ENCODE measurements at places on chromosomes 2 and 18.
A peak's percentile ranks its signal among the peaks of the same experiment; 100 is the strongest.

DNA sequence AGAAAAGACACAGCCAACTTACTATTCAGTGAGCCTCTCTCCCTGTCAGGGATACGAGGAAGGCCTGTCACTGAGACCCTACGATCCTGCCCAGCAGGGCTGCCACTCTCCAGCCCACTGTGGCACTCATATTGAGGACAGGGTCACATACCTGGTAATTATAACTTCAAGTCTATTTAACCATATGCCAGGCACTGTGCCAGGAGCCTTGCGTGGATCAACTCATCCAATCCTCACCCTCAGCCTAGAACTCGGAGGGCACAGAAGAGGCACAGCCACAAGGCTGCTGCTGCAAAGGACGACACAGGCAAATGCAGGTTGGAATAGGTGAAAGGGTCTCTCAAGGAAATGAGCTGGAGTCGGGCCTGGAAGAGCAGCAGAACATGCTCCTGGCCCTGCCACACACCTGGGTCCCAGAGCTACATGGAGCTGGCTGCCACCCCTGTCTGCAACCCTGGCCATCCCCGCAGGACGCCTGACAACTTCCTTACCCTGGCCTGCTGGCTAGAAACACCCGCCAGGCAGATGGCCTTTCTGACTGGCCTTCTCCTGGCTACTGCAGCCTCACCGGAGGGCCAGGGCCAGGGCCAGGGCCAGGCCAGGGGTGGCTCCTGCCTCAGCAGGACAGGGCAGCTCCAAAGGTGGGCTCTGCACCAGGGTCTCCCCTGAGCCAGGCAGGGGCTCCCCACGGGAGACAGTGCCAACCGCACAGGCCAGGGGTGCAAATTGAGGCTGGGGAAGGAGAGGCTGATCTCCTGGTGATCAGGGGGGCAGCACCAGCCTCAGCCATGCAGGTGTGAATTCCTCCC is 32.1 kb upstream of the SLC66A3 start:
- no peak for DNase-seq

DNA sequence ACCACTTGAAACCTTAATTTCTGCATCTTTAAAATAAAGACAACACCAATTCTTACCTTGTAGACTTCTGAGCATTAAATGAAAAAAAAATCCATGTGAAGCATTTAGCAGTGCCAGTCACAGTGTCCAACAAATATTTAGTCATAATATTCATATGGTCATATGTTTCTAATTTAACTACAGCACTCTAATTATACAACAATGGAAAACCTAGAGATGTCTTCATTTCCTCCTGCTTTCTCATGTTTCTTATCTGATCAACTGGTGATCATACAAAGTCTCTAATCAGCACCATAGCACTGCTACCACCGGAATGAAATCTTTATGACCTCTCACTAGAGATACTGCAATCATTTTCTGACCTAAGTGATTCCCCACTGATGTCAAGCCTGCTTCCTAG is 10.2 kb upstream of the SCN3A start:
- DNase-seq: no peak

DNA sequence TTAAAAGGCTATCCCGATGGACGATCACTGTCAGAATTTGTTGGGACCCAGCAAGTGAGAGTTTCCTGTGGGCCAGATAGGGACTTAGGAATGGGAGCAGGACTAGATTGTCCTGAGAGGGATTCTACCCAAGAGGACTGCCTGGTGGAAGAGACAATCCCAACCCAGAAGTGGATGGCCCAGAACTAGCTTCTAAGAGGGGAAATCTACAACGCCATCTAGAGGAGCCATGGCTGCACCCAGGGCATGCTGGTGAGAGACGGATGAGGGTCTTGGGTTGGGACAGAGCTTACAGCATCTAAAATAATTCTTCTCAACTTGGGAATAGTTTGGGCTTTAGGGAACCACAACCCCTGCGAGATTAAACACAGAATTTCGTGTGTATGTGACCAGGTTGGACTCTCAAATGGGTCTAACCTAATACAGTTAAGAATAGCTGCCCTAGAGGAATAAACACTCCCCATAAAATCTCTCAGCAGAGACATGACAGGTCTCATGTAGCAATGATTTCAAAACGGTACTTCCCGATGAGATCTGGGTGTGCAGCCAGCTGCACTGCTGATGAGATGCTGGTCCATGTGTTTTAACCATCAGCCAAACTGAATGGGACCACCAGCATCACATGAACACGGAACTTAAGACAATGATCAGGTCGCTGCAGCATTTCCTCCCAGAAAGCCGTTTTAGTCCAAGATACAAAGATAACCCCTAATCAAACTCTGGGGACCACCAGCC is 50.8 kb downstream of the CCBE1 start:
- DNase-seq: no peak

- no peak for DNase-seq
Observed at GRCh38 chr2:169018390-169018789, 12.7 kb downstream of the ABCB11 start.

- DNase-seq: no peak
Observed at GRCh38 chr2:202172439-202173211, 65.8 kb downstream of the SUMO1 start.

DNA sequence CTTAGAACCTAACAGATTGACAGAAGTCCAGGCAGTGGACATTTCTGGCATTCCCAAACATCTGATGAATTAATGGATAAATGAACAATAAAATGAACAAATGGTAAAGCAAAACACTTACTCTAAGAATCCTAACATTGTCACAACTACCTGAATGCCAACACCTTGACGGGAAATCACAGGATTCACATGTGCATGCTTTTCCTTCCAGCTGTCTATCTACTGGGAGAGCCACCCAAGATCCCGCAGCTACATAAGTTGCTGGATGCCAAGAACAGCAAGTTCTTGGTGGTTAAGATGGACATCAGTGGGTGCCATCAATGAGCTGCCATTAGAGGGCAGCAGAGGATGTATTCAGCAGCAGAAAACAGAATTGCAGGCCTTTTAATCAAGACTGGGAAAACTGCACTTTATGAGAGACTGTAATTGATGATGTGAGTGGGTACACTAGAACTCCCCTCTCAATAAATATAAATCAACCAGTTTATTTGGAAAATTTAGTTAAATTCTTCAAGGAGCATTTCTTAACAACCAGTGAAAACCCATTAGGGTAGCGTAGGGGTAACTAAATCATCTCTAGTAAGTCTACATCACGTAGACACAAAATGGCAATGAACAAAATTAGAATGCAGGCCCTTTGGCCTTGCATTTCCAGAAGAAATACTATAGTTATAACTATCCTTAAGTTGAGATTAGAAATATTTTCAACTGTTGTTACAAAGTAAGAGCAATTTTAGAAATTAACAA is 45.6 kb downstream of the SESTD1 start:
- DNase-seq: peak; percentile 37

DNA sequence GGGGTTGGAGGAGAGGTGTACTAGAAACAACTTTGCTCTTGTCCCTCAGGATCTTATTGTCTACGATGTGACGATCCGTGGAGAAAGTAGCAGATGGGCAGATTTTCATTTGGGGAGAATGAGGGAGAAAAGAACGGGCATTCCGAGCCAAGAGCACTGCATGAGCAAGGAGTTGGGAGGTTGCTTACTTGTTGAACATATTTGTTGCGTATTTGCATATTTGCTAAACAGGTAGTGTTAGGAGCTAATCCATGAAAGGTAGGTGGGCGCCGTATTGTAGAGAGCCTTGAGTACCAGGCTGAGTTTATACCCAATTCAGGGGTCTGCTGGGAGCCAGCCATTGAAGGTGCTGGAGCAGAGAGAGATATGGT is 490 bp downstream of the BCS1L start:
- no peak for DNase-seq

- no peak for DNase-seq
Observed at GRCh38 chr2:115529627-115530026, 1087.2 kb downstream of the DPP10 start.

GRCh38 chr18:79604913-79605880 is 74.4 kb upstream of the CTDP1 start:
- no peak for DNase-seq

DNA sequence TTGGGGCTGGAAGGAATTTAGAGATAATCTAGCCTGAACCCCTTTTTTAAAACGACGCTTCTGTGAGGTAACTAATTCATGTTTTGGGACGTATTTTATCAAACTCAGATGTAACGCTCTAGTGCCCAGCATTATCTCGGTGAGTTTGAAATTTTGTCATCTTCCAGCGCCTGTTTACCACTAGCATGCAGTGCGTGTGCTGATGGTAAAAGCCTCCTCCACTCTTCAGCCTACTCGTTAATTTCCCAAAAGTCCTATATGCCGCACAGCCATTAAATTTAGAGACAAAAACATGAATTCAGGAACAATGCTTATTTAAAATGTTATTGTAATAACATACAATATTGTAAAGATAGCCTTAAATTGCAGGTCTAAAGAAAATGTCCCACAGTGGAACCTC is 2.8 kb downstream of the ZCCHC2 start:
- no peak for DNase-seq

GRCh38 chr2:4838626-4839025 is 853.6 kb upstream of the SOX11 start:
- DNase-seq: no peak

DNA sequence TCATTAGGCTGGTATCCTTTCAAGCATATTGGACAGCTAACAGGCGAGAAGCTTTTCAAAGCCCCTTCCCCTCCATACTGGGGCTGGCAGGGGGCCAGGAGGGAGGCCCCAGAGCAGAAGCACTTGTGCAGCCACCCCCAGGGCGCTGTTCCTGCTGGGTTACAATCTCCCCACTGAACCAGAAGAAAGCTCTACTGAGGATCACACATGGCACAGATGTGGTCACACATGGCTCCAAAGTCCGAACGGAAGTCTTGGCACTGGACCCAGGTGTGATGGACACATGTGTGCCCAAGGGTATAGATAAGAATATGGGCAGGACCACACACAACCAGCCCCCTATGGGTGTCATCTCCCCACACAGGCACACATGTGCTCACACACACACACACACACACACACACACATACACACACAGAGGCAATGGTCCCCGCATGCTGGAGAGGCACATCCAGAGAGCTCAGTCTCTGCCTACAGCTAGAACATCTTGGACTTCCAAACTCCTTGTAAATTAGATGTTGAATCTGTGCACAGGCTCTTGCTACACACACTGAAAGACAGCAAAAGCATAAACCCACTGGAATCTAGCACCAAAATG is 56.4 kb downstream of the TTC32 start:
- DNase-seq: no peak

GRCh38 chr2:37333256-37333655 is 8.6 kb upstream of the PRKD3 start:
- DNase-seq: no peak

- no peak for DNase-seq
Observed at GRCh38 chr18:7735626-7736175, 168.6 kb downstream of the PTPRM start.

- no peak for DNase-seq
Observed at GRCh38 chr2:219561179-219562048, 9.9 kb downstream of the OBSL1 start.

- DNase-seq: no peak
Observed at GRCh38 chr18:43004421-43004820, 111.1 kb downstream of the RIT2 start.

DNA sequence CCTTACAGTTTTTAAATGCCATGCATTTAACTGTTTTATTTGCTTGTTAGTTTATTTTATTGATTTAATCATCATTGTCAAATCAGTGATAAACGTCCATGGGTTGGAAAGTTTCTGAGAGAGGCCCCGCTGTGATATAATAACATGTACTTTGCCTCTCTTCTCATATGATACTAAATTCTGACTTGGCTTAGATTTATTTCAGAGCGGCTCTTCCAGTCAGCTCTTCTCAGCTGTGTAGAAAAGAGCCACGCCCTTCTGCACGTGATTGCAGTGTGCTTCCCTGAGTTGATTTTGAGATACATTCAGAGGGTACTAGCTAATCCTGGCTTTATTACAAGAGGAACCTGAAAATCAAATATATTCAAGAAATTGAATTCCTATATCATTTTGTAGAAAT is 218.6 kb downstream of the KCNE4 start:
- no peak for DNase-seq

GRCh38 chr18:57087644-57088376 is 59.1 kb upstream of the BOD1L2 start:
- DNase-seq: no peak

DNA sequence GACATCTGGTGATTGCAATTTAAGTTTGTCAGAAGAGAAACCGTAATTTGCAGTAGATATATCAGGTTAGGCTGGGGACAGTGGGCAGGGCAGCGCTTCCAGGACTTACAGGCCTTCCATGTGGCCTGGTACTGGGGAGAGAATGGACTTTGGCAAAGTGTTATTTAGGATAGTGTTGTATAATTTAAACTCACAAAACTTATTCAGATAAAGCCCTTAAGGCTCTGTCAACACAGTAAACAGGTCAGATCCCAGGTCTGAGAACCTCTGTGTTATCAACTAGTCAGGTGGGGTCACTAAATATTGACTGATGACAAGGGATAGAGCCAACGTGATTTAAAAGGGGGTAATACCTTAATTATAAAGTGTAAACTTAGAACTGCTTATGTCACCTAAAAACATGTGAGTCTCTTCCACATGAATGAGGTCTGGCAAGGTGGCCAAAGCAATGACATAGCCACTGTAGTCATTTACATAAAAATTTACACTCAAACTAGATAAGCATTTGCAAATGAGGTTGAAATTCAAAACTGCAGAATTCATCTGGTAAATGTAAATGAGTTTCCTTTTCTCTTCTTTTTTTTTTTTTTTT is 80.2 kb upstream of the DNMT3A start:
- DNase-seq: no peak

- DNase-seq: no peak
Observed at GRCh38 chr2:236606023-236606422, 36.4 kb downstream of the ACKR3 start.

- no peak for DNase-seq
Observed at GRCh38 chr18:62829936-62830335, 114.6 kb downstream of the PHLPP1 start.

DNA sequence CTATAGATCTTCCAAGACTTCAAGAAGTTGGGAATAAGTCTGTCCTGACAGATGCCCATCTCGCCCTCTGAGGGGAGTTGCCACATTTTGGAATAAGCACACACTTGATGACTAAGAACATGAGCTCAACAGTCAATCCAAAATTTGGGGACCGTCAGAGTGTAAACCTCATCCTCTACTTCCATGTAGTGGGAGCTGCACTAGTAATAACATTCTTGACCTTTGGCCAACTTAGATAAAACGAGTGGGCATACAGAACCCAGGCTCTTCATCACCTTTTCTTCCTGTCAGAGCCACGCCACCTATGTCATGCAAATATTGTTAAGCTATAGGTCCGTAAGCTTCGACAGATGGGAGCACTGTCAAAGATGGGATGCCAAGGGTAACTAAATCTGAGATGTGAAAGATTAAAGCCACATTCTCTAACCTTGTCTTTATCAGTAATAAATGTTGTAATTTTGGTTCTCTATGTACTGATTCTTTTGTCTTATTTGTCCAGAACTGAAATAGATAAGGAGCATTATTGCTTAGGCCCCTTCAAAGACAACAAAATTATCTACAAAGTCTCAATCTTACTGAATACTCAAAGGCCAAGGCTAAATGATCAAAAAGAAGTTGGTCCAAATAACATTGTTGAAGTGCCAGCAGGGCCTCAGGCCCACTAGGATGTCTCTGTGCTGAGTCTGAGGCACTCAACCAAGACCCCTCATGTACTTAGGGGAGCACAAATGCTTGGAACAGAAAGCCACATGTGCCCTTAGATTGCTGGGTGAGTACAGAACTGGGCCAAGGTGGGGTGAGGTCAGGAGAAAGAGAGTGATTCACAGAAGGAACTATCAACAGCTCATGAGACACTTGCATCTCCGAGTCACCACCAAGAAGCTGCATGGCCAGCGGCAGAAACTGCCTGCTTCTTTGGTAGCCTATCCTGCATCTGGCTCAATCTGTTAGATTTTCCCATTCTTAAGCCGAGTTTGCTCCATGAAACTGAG is 15.0 kb downstream of the CDH2 start:
- DNase-seq: no peak

GRCh38 chr2:212392544-212392943 is 146.1 kb downstream of the ERBB4 start:
- DNase-seq: no peak

Data from stimulated activated naive CD4-positive, alpha-beta T cell (primary cell).